ENCODE measurements at places on chromosomes 5 and 9.
A peak's percentile ranks its signal among the peaks of the same experiment; 100 is the strongest.

DNA sequence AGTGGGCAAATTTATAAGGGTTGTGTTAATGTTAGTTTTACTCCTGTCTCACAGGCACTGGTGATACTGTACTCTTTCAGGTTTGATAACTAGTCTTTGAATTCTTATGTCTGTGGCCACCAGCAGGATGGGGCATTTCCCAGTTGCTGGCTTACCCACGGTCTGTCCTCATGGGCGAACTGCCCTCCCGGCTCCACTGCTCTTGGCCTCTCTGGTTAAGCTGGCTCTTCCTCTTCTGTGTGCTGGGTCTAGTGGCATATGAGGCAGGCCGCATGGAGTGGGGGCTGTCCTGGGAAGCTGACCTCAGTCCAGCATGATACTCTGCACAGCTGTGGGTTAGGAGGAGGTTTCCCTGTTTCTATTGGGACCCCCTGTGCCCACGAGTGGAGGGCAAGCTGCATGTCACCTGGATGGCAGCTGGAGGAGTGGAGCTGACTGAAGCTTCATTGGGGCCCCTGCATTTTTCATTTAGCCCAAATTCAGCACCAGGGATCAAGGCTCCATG lies 19.5 kb downstream of the PHF2 start:
- DNase-seq, result no peak

- DNase-seq, result no peak
These were observed 12.5 kb upstream of the NOTCH1 start for GRCh38 chr9:136558373-136558772.

GRCh38 chr5:141941307-141941706 lies 16.7 kb downstream of the PCDH12 start:
- no peak for DNase-seq

DNA sequence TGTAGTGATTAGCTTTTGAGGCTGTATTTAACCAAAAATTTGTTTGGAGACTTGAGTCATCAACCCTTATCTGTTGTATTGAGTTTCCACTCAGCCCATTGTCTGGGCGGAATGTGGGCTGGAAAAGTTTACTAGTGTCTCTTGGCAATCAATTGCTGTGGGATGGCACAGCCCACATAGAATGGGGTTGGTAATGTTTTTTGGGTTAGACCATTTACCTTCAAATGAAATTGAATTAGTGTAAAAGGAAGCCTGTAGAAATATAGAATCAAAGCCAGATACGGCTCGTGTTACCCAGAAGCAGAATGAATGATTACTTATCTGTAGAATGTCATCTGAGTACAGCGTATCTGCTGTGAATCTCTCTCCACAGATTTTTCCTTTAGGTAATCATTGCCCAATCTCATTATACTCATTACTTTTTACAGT lies 142.9 kb downstream of the AOPEP start:
- no peak for DNase-seq

DNA sequence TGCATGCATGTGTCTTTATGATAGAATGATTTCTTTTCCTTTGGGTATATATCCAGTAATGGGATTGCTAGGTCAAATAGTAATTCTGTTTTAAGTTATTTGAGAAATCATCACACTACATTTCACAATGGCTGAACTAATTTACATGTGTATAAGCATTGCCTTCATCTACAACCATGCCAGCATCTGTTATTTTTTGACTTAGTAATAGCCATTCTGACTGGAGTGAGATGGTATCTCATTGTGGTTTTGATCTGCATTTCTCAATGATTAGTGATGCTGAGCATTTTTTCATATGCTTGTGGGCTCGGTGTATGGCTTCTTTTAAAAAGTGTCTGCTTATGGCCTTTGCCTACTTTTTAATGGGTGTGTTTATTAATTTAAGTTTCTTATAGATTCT lies 102.3 kb upstream of the CCDC112 start:
- DNase-seq, result no peak

DNA sequence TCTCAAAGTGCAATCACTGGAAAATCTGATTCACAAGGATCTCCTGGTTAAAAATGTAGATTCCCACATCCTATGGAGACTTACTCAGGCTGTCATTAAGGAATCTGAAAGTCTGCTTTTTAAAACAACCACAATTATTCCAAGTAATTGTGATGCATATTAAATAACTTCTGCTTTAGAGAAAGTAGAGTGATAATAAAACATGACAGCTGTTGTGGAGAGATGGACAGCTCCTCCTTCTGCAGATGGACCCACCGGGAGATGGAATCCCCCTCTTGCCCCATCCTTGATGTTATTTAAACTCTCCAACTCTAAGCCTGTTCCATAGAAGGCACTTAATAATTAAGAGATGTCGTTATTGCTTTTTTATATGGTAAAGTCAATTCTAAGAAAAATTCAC lies 802.2 kb downstream of the CDH12 start:
- no peak for DNase-seq

- DNase-seq, result no peak
These were observed 668.4 kb upstream of the FAM174A start for GRCh38 chr5:99866740-99867139.

DNA sequence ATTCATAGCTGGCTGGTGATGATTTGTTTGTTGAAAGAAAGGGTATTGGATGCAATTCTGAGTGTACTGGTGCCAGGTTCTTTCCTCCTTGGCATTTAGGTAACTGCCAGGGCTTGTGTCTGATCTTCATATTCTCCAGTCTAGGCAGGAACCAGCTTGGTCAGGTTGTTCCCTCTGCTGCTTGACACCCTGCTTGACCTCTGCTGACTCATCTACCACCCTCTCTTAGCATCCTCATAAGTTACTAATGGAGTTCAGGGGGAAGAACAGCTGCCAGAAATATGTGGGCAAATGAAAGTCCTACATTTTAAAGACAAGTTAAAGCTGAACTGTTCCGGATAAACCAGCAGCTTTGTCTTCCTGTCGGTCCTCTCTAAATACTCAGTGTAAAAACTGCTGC lies 116.1 kb upstream of the TNC start:
- no peak for DNase-seq

DNA sequence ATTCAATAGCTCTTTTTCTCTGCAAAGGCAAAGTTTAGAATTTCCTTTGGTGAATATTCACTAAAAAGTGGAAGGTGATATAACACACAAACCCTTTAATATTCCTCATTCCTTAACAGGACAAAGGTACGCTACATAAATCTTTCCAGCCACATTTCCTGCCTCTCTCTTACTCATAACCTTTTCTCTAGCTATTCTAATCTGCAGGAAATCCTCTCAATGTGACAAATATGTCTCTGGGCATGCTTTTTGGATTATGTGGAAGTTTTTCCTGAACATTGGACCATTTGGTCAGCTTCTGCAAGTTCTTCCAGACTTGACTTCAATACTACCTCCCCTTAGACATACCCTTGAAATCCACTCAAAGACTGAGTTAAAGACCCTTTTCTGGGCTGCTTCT lies 186.3 kb upstream of the TUSC1 start:
- no peak for DNase-seq

GRCh38 chr5:172886974-172887501 lies 53.0 kb downstream of the ERGIC1 start:
- DNase-seq, result no peak

DNA sequence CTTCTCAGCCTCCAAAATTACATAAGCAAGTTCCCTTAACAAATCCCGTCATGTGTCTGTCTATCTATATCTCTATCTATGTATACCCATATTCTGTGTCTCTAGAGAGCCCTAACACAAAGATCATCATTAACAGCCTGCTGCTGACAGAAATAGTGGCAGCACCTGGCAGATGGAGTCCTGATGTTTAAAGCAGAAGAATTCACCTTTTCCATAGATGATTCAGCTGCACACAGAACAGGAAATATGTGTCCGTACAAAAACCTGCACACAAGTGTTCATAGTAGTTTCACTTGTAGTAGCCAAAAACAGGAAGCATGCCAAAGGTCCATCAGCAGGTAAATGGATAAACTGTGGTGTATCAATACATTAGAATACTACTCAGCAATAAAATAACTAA lies 45.0 kb upstream of the ACO1 start:
- DNase-seq, result no peak

DNA sequence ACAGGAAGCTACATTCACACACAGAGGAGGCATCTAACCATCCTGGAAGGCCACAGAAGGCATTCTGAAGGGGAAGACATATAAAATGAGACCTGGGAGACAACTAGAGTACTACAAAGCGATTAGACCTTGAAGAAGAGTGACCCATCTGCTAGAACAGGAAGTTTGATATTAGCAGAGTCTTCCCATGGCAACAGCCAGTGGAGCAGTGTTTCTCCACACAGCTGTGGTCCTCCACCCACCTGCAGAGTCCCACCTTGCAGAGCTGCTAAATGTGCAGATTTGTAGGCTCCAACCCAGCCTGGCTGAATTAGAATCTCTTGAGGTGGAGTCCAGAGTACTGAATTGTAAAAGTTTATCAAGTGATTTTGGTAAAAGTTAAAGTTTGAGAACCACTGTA lies 267.0 kb downstream of the CETN3 start:
- no peak for DNase-seq

GRCh38 chr5:127941646-127942045 lies 141.9 kb upstream of the SLC12A2 start:
- DNase-seq, result peak; percentile 11

- no peak for DNase-seq
These were observed 362.6 kb upstream of the SMC2 start for GRCh38 chr9:103731541-103731940.

DNA sequence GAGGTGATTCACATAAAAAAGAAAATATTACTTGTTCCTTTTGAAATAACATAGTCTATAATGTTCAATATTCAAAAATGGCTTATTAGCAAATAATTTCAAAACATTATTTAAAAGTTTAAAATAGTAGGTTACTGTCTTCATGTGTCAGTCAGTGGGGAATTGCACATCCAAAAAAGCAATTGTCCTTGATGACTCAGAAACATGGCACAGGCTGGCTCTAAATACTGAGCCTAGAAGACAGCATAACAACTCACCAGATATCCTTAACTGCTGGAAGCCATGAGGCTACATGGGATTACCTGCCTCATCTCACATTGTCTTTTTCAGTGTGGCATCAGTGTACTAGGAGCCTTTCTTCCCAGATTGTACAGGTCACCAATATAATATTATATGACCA lies 439.5 kb upstream of the RGMB start:
- no peak for DNase-seq

GRCh38 chr5:180209137-180209581 lies at the start of gene RASGEF1C:
Gene RASGEF1C, minus strand, starts transcription at chr5:180209211. Its CDS starts 71,159 bp downstream, at chr5:180138052.
- DNase-seq, result peak; percentile 54

GRCh38 chr9:137319739-137320551 lies 17.9 kb upstream of the NRARP start:
- no peak for DNase-seq

DNA sequence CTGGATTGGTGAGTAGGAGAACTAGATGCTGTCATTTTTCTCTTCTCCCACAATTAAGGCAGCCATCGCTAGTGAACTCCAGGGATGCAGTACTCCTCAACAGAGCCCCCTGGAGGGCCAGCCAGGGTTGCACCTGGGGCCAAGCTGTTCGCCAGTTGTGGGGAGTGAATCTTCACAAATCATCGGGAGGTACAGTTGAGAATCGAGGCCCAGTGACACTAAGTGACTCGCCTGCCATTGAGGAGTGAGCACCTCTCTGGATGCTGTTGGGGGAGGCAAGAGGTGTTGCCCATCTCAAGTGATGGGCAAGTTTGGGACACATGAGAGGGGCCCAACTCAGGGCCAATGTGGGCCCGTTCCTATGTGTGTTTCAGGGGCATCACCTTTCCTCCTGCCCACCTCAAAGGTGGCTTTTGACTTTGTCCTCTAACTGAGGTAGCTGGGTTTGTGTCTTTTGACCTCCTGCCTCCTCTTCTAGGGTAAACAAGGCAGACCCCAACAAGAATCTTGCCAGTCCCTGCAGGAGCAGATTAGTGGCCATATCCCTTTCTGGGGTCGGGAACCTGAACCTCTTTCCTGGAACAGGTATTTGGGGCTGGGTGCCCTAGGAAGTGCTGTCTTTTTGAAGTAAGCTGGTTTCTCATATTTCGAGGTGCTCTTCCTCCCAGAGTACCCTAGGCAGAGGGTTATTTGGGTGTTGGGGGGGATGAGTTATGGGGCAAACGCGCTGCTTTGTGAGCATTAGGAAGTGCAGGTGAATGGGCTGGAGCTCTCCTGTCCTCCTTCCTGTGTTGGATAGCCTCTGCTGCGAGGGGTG lies 181.2 kb downstream of the MACROH2A1 start:
- DNase-seq, result no peak
